ENCODE measurements at places on chromosomes 11 and 22.

DNA sequence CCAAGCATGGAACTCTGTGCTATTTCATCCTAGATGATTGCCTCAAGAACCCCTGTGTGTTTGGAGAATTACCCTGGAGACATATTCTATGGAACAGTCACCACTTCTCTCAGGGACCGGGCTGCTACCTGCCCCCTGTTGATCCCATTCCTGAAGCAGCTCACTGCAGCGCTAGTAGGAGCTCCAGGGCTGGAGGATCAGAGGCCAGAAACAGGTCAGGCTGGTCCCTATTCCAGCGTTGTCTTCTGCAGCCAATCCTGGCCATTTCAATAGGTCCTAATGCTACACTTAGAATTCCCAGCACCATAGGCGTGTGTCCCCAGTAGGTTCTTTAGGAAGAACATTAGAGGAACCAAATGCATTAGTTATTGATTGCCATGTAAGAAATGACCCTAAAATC is 48.9 kb downstream of the BTG4 start:
- DNase-seq, result no peak

DNA sequence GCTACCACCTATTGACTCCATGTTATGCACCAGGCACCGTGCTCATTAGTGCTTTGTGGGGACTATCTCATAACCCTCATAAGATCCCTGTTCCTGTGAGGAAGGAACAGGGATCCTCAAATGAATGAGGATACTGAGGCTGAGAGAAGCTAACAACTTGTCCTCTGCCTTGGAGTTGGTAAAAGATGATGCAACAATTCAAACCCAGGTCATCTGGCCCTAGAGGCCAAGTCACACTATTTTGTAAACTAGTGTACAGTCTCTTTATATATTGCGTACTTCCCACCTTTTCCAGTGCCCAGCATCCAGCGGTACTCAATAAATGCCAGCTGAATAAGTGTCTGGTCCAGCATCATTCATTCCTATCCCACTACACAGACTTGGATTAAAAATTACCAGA is 92.6 kb downstream of the RCN1 start:
- DNase-seq, result no peak

DNA sequence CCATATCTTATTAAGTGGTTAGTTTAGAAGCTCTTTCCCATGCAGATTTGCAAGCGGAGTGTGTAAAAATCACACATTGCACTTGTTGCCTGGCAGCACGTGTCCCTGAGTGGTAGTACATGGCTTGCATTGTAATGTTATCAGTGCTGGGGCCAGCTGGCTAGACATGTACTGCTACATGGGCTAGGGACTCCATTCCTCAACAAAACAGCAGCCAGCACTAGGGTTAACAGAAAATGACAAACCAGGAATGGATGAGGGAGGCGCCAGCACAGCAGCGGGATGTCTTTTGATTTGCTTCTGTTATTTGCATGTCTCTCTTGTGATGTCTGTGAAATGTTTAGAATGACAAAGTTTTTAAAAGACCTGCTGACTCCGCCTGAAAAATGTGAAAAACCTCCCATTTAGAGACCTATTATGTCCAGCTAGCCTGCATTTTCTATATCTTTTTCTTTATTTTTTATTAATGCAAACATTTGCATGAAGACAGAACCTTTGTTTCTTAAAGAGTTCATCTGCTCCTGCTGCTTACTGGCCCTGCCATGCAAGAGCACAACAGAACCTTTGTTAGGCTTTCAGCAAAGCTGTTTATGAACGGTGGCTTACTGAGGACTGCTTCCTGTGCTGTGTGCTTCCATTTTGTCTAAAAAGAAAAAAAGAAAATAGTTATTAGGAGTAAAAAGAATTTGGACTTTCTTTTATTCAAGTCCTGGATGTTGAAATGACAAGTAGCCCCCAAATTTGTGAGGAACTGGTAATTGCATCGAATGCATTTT is 40.7 kb downstream of the CSTPP1 start:
- no peak for DNase-seq

DNA sequence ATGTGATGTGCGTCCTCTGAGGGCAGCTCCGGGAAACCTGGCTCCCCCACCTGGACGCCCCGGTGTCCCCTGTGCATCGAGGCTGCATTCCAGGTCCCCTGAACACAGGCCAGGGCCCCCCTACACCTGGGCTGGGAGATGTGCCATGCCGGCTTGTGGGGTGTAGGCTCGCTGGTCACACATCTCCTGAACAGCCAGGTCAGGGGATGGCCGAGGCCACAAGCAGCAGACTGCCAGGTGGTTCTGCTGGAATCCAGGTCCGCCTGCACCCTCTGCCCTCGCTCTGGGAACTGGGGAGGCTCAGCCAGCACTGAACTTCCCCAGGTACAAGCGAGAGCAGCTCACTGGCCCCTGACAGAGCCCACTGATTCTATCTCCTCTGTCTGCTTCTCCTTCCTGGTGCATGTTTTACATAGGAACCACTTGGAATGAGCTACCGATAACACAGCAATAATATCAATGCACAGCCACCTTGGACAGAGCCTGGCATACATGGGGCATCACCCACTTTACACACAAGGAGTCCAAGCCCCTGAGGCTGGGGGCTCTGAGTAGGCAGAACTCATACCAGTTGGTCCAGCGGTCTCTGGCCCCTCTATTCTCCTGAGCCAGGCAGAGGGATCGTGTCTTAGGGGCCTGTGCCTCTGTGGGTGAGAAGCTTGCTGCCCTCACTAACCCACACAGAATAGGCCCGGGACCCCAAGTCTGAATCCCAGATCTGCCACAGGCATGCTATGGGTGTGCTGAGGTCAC is 46.8 kb downstream of the TBX1 start:
- no peak for DNase-seq

- no peak for DNase-seq
Observed at GRCh38 chr11:106621484-106621883, 396.8 kb downstream of the GUCY1A2 start.

GRCh38 chr11:120131941-120132644 is 5.8 kb downstream of the TRIM29 start:
- DNase-seq, result peak; percentile 71

DNA sequence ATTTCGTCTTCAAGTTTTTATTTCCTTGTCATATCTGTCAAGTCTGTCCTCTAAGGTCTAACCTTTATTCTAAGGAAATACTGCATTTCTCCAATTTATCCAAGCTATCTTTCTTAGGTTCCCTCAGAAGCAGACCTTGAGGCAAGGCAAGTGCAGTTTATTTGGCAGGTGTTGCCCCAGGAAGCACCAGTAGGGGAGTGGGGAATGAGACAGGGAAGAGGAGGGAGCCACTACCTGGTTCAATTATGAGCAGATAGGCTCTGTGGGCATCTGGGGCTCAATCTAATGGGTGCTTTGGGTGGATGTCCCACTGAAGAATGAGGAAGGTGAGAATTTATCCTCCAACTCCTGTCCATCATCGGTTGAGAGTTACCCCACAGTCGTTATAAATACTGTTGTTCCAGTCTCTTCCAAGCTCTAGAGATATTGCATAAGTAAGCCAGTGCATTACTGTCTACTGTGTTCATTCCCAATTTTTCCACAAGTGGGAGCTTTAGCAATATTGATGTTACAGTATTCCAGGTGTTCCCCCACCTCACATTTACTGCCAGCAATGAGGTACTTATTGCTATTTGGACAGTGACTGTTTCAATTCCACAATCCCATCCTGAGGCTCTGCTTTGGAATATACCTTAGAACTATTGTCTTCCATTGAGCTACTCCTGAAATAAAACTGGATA is 154.9 kb upstream of the CEP126 start:
- no peak for DNase-seq

GRCh38 chr11:27413218-27413617 is 50.2 kb upstream of the CCDC34 start:
- DNase-seq, result no peak

DNA sequence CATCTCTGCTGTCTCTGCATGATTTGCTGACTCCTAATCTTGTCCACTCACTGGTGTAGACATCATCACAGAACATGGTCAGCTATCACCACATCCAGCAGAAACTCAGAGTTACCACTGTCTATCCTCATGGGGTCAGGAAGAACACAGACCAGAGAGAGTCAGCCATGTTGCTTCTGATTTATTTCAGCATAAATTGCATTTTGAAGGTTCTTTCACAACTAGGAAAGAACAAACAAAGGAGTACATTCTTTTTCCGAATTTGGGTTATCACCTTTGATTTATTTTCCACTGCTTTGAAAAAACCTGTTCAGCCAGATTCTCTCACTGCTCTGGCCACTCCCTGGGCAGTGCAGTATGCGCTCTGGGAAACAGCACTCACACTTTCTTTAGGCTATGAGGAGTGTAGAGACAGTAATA is 172.0 kb upstream of the MTMR2 start:
- no peak for DNase-seq

- no peak for DNase-seq
Observed at GRCh38 chr11:132220474-132220873, 850.1 kb downstream of the NTM start.

GRCh38 chr22:42844756-42845155 is 12.3 kb downstream of the ARFGAP3 start:
- DNase-seq, result no peak

DNA sequence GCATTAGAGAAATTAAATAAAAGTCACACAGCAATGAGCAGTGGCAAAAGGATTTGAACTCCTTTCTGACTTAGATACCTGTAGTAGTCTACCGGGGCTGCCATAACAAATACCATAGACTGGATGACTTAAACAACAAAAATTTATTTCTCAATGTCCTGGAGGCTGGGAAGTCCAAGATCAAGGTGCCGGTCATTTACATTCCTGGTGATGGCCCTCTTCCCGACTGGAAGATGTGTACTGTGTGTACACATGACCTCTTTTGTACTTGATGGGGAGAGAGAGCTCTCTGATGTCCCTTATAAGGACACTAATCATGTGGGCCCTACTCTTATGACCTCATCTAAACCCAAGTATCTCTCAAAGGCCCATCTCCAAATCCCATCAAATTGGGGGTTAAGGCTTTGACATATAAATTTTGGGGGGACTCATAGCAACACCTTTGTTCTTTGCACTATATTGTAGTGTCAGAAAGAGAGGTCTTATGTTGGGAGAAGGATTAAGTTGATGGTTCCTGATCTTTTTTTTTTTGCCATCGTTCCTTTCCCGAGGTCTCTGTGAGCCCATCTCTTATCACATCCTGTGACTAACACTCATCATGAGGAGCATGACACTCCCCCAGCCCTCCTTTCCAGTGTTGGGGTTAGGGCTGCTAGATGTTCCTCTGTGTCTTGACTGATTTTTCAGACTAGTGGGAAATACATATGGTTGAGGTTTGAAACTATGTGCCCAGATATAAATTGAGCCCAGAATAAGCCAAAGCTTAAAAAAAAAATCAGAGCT is 104.3 kb downstream of the TRAF6 start:
- DNase-seq, result no peak

GRCh38 chr11:64876835-64877341 is 1.5 kb downstream of the EHD1 start:
- DNase-seq, result no peak

DNA sequence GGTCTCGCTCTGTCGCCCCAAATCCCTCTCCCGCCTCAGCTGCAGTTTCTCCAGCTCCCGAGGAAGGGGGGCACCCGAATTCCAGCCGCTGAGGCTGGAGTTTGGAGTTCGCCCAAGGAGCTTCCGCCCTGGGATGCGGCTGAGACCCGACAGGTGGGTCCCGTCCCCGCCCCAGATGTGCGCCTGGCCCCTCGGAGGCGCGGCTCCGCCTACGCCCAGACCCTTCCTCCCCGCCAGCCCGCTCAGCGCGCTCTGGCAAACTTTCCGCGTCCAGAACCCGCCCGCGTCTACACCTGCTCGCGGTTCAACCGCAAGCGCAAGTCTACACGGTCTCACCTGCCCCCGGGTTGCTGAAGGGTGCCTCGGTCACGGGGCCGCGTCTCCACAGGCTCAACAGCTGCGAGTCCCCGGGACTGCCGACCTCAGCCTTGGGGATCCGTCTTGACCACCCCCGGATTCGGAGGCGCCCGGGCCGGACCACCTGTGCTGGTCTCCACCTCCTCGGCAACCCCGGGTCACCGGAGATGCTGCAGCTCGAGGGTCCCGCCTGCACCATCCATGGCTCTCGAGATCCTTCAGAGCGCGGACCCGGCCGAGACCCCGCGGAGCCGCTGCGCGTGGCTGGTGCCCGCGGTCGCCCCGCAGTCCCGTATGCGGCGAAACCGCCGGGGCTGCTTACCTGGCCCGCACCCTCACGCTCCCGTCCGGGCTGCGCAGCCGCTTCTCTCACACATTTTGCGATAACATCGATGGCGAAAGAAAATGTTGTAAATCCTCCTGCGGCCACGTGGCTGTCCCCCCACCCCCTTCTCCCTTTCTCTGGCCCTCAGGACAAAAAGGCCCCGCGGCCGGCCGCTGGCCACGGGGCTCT is 63.6 kb downstream of the NFAM1 start:
- no peak for DNase-seq

DNA sequence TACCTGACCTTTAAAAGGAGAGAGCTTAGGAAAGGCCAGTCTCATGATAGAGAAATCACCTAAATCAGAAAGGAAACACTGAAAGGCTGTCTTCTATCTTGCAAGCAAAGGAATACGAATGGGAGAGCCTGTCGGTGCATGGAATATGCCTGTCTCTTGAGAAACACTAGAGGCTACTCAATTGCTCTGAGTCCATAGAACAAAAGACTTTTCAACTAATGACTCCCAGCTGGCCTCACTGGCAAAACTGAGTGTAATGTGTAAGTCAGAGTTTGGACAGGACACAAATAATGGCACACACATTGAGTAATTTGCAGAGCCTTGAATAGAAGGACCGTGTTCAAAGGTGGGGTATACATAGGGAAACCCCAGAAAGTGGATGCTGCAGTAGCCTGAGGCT is 171.0 kb upstream of the ARHGAP20 start:
- no peak for DNase-seq

DNA sequence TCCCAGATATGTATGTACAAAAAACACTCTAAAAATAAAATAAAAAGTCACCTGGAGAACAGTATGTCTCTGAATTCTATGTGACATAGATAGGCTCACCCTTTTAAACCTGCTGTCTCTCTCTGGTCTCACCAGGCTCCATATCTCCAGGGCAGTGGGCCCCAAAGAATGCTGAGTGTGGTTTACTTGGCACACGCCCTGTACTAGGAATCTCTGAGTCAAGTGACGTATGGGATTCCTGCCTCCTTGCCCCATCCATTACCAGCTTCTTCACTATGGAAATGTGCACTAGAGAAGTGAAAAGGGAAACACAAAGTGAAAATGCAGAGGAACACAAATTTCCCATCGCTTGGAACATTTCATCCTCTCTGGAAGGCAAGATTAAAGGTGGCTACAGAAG is 722.2 kb upstream of the TENM4 start:
- DNase-seq, result no peak

- DNase-seq, result peak; percentile 52
Observed at GRCh38 chr22:46569055-46569847, 31.8 kb upstream of the CELSR1 start.
